ENCODE measurements at places on chromosomes 6 and 20.
A peak's percentile ranks its signal among the peaks of the same experiment; 100 is the strongest.

DNA sequence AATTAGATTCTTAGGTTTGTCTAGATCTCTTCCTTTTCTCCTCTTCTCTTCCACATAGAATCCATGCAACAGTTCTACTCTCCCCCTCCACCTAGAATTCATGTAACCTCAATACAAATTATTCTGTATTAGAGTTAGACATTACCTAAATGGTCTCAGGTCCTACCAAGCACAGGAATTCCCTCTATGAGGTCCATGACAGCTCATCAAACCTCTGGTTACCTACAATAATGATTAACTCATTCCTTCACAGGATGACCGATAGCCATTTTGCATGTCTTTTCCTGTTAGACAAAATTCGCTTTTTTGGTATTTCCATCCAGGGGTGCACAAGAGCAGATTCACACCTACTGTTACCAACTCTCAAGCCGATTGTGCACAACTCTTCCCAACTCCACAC is 27.4 kb upstream of the BMP2 start:
- DNase-seq = no peak

GRCh38 chr20:63863021-63863797 is 1.9 kb upstream of the TPD52L2 start:
- no peak for DNase-seq

GRCh38 chr6:13978787-13979186 is 54.0 kb downstream of the RNF182 start:
- no peak for DNase-seq

DNA sequence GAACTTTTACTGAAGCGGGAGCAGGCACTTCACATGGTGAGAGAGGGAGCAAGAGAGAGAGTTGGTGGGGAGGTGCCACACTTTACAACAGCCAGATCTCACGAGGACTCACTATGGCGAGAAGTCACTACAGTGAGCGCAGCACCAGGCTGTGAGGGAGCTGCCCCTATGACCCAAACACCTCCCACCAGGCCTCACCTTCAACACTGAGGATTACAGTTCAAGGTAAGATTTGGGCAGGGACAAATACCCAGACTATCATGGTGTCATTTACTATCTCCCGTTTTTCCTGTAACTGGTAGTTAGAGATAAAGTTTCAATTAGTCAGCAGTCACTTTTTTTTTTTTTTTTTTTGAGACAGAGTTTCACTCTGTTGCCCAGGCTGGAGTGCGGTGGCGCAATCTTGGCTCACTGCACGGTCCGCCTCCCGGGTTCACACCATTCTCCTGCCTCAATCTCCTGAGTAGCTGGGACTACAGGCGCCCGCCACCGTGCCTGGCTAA is 7.8 kb downstream of the RBCK1 start:
- DNase-seq = no peak

DNA sequence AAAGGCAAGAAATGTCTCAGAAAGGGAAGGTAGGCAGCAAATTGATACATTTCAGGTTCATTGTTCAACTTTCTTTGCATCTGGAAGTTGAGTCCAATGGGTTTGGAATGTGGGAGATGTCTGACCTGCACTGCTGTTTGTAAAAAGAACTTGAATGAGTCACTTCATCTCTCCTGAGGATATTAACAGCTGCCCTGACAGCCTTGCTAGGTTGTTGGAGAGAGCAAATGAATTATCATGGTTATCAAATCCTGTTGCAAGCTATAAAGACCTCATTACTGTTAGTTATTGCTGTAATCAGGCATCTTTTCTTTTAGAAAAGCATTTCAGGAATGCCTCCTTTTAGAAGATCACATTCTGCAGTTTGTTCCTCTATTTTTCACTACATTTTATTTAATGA is 23.0 kb upstream of the FLRT3 start:
- DNase-seq = peak; percentile 6

DNA sequence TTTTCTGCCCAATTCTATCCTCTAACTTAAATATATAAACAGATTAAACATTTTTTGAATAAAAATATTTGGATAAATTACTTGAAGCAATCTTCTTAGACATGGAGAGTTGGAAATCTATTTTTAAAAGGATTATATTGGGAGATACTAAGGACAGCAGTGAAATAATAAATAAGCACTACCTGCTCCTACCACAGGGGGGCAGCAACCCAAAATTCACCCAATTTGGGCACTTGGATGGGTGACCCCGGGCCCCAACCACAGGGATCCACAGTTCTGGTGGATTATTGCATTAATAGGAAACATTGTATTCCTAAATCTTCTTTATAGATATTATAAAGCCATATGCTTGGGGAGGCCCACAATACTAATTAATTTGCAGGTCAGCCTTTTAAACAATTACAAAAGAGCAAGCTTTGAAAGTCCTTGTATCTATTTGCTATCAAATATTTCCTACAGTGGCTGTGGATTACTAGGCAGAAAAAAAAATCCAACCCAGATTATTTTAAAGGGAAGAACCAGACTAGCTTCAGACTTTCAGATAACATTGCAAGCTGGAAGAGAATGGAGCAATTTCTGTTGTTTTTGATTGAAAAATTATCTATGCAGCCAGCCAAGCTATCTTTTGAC is 66.4 kb upstream of the PDE10A start:
- DNase-seq = peak; percentile 64

- no peak for DNase-seq
These were observed 71.9 kb downstream of the FAM120B start for GRCh38 chr6:170378502-170378901.

GRCh38 chr6:159169193-159169555 is at the start of gene FNDC1:
Gene FNDC1, plus strand, starts transcription at chr6:159169400. Its CDS starts 197 bp downstream, at chr6:159169597.
- peak; percentile 21 for DNase-seq

DNA sequence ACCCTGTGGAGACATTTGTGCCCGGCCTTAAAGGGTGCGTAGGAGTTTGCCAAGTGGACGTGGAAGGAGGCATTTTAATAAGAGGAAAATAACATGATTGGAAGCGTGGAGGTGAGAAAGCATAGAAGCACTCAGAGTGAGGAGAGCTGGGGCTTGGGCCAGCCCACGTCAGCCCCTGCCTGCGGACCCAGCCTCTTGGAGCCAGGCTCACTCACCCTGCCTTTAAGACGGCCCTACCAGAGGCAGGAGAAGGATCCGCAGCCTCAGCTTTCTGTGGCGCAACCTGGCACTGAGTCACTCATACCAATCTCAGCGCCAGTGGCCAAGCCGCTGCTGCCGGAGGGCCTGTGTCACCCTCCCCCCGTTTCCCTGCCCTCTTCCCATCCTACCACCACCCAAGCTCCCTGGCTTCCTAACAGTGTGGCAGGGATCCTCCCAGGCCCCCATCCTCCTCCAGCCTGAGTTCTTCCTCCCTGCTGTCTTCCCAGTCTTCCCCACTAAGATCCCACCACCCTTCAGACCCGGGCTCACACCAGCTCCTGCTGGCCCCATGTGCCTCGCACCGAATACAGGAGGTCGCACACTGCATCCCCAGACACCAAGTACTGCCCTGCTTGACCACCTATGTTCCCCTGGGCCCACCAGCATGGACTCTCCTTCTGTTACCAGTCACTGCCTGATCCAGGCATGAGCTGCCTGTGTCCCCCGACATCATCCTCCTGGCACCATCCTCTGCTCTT is 285.2 kb downstream of the UST start:
- DNase-seq = peak; percentile 84

DNA sequence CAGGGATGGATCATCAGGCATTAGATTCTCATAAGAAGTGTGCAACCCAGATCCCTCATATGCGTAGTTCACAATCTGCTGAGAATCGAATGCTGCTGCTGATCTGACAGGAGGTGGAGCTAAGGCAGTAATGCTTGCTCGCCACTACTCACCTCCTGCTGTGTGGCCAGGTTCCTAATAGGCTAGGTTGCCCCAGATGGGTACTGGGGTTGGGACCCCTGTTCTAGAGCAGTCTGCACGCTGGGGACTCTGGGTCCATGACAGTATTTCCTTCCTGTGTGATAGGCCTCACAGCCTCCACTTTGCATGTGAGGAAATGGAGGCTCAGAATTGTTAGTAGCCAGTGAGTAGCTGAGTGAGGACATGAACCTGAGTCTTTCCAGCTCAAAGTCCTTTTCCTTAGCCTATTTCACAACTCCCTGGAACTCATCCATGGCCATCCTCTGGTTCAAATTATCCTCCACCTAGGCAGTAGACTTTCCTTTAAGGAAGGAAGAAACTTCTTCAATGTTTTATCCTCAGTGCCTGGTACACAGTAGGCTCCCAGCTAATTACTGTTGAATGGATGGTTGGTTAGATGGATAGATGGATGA is 117.2 kb downstream of the SYCP2 start:
- DNase-seq = no peak

GRCh38 chr6:155589190-155589589 is 133.6 kb upstream of the NOX3 start:
- DNase-seq = no peak

GRCh38 chr6:157219201-157220200 is 103.8 kb downstream of the TMEM242 start:
- DNase-seq = peak; percentile 22

DNA sequence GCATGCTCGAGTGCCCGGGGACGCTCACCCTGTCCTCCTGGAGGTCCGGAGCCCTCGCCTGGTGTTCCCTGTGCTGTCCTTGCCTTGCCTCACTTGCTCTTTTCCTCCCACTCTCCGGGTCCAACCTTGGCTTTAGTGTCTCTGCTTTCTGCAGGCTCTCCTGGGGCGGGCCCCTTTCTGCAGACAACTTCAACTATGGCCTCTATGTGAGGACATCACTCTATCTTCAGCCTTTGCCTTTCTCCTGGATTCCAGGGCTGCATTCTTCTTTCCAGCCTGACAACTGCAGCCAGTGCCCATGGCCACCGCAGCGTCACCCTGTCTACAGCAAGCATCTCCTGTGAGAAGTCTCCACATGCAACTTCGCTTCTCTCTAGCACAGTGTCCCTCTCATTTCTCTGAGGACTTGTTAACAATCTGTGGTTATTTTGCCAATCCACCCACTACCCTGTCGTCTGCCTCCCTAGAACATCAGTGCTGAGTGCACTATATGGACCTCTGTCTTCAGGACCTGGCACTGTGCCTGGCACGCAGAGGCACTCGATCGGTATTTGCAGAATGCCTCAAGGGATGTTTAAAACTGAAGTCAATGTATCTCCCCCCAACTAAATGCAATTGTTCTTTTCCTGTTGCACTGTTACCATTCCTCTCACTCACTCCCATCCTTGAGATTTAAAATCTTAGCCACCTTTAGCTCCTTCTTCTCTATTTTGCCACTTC is 35.9 kb downstream of the FOXC1 start:
- no peak for DNase-seq

- peak; percentile 96 for DNase-seq
These were observed 15.1 kb upstream of the PPP1R16B start for GRCh38 chr20:38790200-38791053.

GRCh38 chr6:144581812-144582537 is 296.8 kb downstream of the UTRN start:
- DNase-seq = no peak

DNA sequence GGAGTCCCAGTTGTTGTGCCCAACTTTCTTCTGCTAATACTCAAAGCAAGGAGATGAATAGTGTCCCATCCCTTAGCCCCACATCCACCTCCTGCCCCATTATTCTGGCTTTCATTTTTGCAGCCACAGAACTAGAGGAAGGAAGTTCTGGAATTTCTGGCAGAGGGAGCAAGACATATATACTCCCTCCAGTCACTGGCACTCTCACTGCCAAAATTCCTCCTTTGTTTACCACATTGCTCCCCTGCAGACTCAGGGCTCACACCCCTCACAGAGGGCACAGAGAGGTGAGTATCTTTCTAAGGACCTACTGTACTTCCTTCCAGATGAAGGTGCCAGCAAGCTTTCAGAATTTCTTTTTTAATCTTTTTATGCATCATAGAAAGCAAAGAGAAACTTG is 168.0 kb upstream of the ID4 start:
- DNase-seq = no peak

DNA sequence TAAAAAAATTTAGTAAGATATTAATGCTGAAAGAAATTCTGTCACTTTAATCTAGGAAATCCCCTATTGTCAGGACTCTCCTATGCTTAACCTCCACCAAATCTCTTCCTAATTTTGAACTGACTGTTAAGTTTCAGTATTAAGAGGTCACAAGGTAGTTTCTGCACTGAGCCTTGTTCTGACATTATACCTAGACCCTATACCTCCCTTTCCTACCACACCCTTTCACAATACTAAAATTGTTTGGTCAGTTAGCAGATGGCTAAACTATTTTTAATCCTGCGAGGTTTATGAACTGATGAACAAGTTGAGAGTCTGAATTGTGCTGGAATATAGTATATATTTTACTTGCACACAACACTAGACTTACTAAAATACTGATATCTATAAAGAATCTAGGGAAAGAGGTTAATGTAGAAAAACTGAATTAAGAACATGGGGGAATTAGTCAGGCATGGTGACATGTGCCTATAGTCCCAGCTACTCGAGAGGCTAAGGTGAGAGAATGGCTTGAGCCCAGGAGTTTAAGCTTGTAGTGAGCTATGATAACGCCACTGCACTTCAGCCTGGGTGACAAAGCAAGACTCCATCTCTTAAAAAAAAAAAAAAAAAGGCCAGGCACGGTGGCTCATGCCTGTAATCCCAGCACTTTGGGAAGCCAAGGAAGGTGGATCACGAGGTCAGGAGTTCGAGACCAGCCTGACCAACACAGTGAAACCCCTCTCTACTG is 51.5 kb downstream of the HBS1L start:
- DNase-seq = no peak

GRCh38 chr20:37521061-37521771 is at the start of gene NNAT:
Gene NNAT, plus strand, starts transcription at chr20:37521250. Its CDS starts 82 bp downstream, at chr20:37521332.
- DNase-seq = no peak

- no peak for DNase-seq
These were observed 58.9 kb downstream of the KIZ start for GRCh38 chr20:21184819-21185218.

DNA sequence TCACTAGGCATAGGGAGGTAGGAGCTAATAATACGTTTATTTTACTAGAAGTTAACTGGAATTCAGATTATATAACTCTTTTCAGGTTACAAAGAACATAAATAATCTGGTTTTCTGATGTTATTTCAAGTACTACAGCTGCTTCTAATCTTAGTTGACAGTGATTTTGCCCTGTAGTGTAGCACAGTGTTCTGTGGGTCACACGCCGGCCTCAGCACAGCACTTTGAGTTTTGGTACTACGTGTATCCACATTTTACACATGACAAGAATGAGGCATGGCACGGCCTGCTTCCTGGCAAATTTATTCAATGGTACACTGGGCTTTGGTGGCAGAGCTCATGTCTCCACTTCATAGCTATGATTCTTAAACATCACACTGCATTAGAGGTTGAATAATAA is 1.1 kb downstream of the HFE start:
- no peak for DNase-seq

- DNase-seq = no peak
These were observed 29.1 kb downstream of the RALY start for GRCh38 chr20:34022839-34023234.

DNA sequence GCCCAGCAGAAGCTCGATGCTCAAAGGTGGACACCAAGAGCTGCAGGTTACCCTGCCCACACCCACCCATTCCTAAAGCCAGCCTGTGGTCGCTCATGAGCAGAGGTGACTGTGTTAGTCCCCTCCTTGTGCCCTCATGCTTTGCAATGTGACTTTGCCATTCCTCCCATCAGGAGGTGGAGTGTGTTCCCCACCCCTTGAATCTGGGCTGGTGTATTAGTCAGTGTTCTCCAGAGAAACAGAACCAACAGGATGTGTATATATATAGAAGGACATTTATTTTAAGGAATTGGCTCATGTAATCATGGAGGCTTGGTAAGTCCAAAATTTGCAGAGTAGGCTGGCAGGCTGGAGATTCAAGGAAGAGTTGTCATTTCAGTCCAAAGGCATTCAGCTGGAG is 54.4 kb upstream of the RNF24 start:
- DNase-seq = no peak

All from RWPE1 (cell line).